SJCRH30 (cell line): ENCODE measurements at places on chromosomes 2 and 18.
A peak's percentile ranks its signal among the peaks of the same experiment; 100 is the strongest.

- no peak overlapping the region for H3K27ac ChIP-seq
- no peaks in the 10 kb centered on the region; the same call in 1 of the 2 replicates for H3K4me1 ChIP-seq
- no peaks in the 10 kb centered on the region for H3K27me3 ChIP-seq
- H3K4me3 ChIP-seq = no peak overlapping the region
- H3K36me3 ChIP-seq = no peaks in the 10 kb centered on the region
Observed at GRCh38 chr2:120239488-120240287, 13.0 kb upstream of the RALB start.

DNA sequence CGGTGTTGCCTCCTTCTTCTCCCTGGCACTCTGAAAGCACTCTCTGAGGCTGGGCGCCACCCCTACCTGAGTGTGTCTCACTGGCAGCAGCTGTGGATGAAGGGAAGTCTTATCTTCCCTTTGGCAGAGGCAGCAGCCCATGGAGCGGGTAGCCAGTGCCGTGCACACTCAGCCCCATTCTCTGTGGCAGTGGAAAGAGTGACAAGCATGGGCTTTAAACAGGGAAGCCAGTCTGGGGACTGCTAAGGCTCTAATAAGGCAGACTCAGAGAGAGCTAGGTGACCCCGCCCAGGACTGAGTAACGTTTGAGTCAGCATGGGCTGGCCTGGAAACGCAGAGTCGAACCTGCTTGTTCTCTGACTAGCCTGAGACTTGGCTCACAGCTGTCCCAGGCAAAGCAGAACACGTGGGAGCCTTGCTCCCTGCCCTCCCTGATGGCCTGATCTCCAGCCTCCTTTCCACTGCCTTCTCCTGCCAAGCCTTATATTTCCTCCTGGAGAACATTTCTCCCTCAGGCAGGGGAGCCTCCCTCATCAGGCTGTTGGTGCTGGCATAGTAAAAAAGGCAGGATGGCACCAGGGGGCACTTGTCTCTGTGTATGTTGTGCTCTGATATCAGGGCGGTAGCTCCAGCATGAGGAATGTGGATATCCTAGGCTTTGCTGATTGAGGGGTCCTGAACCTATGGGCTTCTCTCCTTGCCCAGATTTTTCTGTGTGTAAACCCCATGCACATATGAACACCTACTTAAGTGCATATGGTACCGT, 93.9 kb upstream of the LGALSL start:
- H3K36me3 ChIP-seq = no peaks in the 10 kb centered on the region

GRCh38 chr2:11248-11941, 34.9 kb downstream of the FAM110C start:
- no peak overlapping the region for H3K27ac ChIP-seq
- H3K4me3 ChIP-seq = no peak overlapping the region
- DNase-seq = peak; percentile 48
- H3K27me3 ChIP-seq = no peaks in the 10 kb centered on the region

DNA sequence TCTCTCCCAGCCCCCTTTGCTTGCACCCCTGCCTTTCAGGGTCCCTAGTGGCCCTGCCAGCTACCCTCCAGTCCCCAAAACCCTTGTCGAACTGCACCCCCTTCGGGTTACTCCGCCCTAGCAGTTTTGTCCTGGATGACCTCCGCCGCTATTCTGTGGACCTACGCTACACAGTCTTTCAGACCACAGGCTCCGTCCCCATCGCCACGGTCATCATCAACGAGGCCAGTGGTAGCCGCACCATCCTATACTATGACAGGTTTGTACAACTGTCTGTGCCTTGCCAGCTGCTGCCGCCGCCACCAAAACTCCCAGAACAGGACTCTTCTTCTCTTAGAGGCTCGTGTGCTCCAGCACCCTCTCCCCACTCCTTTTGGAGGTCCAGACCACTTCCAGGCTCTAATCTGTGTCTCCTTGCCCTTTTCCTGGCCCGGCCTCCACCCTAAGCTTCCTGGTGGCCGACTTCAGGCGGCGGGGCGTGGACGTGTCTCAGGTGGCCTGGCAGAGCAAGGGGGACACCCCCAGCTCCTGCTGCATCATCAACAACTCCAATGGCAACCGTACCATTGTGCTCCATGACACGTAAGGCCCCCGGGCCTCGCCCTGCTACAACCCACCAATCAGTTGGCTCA, 7.9 kb downstream of the KHK start:
- no peak for DNase-seq
- peaks cover 14% of the 10 kb centered on the region; the same call in 1 of the 2 replicates for H3K27me3 ChIP-seq
- no peaks in the 10 kb centered on the region for H3K4me1 ChIP-seq
- no peak overlapping the region for H3K27ac ChIP-seq
- no peaks in the 10 kb centered on the region for H3K36me3 ChIP-seq

DNA sequence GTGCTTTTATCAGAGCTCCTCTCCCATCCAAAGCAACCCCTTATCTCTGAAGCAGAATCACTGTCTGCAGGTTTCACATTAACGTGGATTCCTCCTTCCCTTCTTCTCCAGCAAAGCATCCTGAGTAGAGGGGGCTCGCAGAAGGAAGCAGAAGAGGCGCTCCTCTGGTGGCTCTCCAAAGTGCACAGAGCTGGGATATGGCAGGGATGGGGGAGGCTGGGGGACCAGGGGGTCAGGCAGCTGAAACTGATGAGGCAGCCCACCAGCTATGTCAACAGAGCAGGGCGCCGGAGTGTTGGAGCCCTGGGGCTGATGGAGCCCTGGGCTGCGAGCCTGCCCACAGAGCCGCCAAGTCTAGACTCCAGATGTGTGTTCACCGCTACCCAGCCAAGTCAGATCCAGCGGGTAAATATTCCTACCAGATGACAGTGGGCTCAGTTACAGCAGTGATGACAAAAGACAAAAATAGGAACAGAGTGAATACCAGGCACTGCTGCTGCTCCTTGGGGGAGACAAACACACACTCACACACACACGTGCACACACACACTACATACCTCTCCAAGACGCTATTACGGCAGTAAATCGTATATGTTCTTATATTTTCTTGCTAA, 678.3 kb upstream of the ID2 start:
- no peak for DNase-seq
- H3K36me3 ChIP-seq = no peaks in the 10 kb centered on the region
- peaks cover 7% of the 10 kb centered on the region; the same call in 1 of the 2 replicates for H3K27me3 ChIP-seq
- no peak overlapping the region for H3K4me3 ChIP-seq

DNA sequence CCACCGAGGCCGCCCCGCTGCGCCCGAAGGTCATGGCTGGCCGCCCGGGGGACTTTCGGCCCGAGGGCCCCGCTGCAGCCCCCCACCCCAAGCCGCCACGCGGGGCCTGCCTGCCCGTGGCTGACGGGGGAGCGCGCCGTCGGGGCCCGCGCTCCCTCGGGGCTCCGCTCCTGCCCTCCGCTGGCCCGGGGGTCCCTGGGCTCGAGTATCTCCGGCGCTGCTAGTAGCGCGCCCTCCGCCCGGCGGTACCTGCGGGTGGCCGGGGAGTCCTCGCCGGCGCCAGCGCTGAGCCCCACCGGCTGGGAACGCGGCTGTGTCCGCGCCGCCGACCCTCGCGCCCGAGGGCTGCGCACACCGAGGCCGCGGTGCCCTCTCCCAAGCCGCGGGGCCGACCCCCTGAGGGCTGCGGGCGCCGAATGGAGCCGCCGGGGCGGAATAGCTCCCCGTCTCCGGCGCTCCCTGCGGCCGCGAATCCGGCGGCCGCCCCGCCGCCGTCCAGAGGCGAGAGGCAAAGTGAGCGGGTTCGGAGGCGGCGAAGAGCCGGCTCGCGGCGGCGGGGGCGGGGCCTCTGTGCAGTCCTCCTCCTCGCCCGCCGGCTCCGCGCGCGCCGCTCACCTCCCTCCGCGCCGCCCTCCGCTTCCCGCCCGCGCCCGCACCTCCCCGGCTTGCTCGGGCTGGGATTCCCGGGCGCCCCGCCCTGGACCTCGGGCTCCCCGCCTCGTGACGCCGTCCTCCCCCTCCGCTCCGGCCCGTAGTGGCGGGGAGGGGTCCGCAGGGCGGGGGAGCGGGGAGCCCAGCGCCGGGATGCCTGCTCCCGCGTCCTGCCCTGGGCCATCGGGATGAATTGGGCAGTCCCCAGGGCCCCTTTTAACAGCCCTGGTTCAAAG, at the start of gene KCNG3:
KCNG3 (minus strand) TSS at position 515 of the 887 bp plus-strand sequence; CDS start at position 34, 481 bp downstream.
- H3K27ac ChIP-seq = no peak within 1 kb of the TSS; the same call in 1 of the 2 replicates
- DNase-seq = no peak
- peak within 1 kb of the TSS; percentile 23 for H3K4me3 ChIP-seq
- no peaks in the 10 kb centered on the region for H3K36me3 ChIP-seq
- H3K4me1 ChIP-seq = peaks cover 6% of the 10 kb centered on the region

- DNase-seq = no peak
- no peaks in the 10 kb centered on the region for H3K27me3 ChIP-seq
- no peaks in the 10 kb centered on the region for H3K36me3 ChIP-seq
Observed at GRCh38 chr2:101162561-101163330, 11.6 kb upstream of the TBC1D8 start.

GRCh38 chr2:134336352-134336751, 82.5 kb downstream of the MGAT5 start:
- peaks cover 21% of the 10 kb centered on the region for H3K36me3 ChIP-seq
- no peak overlapping the region for H3K4me3 ChIP-seq

GRCh38 chr2:134258684-134259388, 5.0 kb downstream of the MGAT5 start:
- peaks cover 21% of the 10 kb centered on the region for H3K36me3 ChIP-seq
- H3K4me3 ChIP-seq = no peak overlapping the region
- no peak overlapping the region for H3K27ac ChIP-seq
- no peak for DNase-seq
- H3K27me3 ChIP-seq = no peaks in the 10 kb centered on the region

DNA sequence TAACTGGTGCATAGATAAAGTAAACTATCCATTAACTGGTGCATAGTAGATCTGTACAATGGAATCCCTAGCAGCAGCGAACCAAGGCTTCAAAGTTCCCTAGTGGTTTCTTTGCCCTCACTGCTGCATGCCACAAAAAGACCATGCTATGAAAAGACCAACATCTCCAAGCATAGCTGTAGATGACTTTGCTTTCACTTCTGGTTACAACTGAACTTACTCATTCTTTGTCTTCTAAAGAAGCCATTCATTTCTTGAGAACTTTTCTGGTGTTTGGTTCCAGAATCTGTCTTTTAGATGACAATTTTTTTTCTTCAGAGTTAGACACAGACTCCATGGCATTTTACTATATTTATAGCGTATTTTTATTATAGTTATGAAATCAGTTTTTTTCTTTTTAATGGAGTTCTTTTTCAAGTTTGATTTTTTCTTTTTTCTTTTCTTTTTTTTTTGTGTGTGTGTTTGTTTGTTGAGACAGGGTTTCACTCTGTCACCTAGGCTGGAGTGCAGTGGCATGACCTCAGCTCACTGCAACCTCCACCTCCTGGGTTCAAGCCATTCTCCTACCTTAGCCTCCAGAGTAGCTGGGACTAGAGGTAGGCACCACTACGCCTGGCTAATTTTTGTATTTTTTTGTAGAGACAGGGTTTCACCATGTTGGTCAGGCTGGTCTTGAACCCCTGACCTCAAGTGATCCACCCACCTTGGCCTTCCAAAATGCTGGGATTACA, 63.6 kb downstream of the SLC35F5 start:
- no peaks in the 10 kb centered on the region for H3K4me1 ChIP-seq
- peaks cover 3% of the 10 kb centered on the region; the same call in 1 of the 2 replicates for H3K27me3 ChIP-seq
- no peak overlapping the region for H3K4me3 ChIP-seq
- no peaks in the 10 kb centered on the region for H3K36me3 ChIP-seq
- H3K27ac ChIP-seq = no peak overlapping the region
- DNase-seq = no peak

DNA sequence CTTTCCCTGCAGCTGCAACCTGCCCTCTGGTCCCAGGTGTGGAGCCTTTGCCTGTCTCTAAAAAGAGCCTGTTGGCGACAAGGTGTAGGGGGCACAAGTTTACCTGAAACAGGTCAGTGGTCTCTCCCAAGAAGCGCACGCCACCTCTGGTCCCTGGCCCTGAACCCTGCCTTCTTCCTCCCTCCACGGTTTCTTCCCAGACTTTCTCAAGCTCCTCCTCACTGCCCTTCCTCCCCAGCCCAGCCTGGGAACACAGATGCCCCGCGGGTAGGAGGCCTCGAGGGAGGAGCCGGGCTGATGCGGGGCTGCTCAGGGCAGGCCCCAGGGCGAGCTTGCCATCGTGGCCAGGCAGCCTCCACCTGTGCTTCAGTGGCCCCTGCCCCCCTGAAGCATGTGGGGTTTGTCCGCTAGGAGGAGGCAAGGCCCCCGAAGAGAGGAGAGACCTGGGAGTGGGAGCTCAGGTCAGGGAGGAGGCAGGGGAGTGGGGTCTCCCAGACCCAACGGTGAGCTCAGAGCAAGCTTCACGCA, 89.5 kb downstream of the SMAD7 start:
- H3K4me3 ChIP-seq = no peak overlapping the region
- no peak overlapping the region for H3K27ac ChIP-seq
- no peaks in the 10 kb centered on the region for H3K36me3 ChIP-seq
- no peak for DNase-seq
- H3K4me1 ChIP-seq = peaks cover 2% of the 10 kb centered on the region; the same call in 1 of the 2 replicates

DNA sequence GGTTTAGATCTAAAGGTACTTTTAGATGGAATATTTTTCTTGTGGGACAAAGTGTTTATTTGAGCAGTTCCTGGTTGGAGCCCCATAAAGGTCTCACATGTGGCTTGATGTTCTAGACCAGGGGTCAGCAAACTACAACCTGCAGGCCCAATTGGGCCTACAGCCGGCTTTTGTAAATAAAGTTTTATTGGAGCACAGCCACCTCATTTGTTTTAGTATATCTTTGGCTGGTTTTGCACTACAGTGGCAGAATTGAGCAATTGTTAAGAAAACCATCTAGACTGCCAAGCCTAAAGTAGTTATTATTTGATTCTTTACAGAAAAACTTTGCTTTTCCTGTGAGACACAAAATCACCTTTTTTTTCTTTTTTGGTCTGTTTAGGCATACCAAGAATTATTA, 41.6 kb downstream of the NDC80 start:
- H3K4me1 ChIP-seq = no peaks in the 10 kb centered on the region
- H3K4me3 ChIP-seq = no peak overlapping the region
- no peaks in the 10 kb centered on the region for H3K27me3 ChIP-seq
- peaks cover 88% of the 10 kb centered on the region for H3K36me3 ChIP-seq

- no peaks in the 10 kb centered on the region for H3K36me3 ChIP-seq
- H3K27me3 ChIP-seq = peaks cover 6% of the 10 kb centered on the region; the same call in 1 of the 2 replicates
- no peak for DNase-seq
Observed at GRCh38 chr2:137493261-137493660, 471.0 kb upstream of the HNMT start.

- H3K27me3 ChIP-seq = no peaks in the 10 kb centered on the region; the same call in none of the 2 replicates
- DNase-seq = no peak
- H3K4me1 ChIP-seq = peaks cover 4% of the 10 kb centered on the region; the same call in 1 of the 2 replicates
- no peak overlapping the region for H3K27ac ChIP-seq
Observed at GRCh38 chr2:27019931-27020855, 12.6 kb upstream of the TMEM214 start.

GRCh38 chr2:10196110-10196892, 73.8 kb downstream of the RRM2 start:
- no peak overlapping the region for H3K27ac ChIP-seq
- no peak overlapping the region for H3K4me3 ChIP-seq
- no peaks in the 10 kb centered on the region for H3K36me3 ChIP-seq
- H3K27me3 ChIP-seq = no peaks in the 10 kb centered on the region
